ENCODE measurements at places on chromosomes 12 and 14.

DNA sequence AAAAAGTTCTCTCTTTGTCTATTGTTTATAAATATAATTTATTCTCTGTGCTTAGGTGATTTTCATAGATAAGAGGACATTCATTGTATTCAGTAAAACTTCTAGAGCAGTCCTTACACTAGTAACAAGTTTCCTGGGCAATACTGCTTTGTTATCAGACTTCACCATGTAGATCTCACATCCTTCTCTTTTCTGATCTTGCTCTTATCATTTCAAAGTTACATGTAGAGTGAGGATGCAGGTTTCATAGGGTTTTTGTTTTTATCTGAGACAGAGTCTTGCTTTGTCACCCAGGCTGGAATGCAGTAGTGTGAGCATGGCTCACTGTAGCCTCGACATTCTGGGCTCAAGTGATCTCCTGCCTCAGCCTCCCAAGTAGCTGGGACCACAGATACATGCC, 789.5 kb downstream of the DIO2 start:
- DNase-seq, result no peak

DNA sequence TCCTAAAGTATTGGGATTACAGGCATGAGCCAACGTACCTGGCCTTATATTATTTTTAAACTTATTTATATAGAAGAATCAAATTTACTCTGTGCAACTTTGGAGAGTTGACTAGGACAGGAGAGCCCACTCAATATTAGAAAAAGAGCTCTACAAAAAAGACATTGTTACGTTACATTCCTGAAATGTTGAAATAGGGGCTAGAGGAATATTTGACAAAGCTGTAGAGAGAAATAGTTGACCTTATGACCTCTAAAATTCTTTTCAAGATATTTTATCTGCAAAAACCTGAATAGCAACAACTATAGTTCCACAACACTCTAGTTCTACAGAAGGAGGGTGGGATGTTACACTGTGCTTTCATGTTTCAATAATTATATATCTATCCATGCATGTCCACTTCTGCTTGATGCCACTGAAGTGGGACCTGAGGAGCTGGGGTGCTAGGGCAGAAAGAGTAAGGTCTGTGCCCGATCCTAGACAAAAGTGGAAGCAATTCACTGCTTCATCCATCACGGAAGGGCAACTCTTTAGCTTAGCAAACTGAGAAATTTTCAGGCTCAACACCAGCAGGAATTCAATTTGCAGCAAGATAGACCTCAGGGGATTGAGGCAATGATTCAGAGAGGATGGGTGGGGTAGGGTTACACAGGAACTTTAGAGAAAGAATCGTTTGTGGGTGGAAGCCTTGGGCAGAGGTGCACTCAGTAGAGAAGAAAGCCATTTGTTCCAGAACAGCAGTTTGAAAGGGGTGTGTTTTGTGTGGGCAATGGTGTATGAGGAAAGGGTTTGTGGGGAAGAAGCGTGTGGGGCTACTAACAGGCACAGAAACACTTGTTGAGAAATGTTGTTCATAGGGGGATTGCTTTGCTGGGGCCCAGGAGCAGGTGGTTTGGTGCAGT, 16.0 kb upstream of the RNASE10 start:
- peak; percentile 43 for DNase-seq

- DNase-seq, result no peak
These were observed 83.9 kb downstream of the PAPOLA start for GRCh38 chr14:96586056-96586455.

GRCh38 chr14:93714605-93715004, 73.7 kb downstream of the PRIMA1 start:
- no peak for DNase-seq

DNA sequence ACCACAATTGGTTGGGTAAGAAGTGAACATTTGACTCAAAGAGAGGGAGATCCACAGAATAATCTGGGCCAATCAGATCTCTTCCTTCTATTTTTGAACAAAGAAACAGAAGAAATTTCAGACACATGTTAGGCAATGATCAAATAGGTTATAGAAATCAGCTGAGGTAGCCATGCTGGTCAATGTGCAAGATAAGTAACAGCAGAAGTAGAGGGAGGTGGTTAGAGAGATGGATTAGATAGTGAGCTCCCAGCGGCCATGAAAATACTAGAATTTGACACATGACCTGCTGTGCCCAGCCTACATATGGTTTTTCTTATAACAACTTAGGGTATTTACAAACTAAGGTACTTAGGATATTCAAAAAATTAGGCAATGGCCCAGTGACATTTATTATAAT, 230.9 kb upstream of the ARID2 start:
- no peak for DNase-seq

GRCh38 chr14:67493092-67493717, 4.7 kb upstream of the TMEM229B start:
- DNase-seq, result no peak

GRCh38 chr12:46904406-46905238, 78.8 kb upstream of the SLC38A4 start:
- DNase-seq, result peak; percentile 45

DNA sequence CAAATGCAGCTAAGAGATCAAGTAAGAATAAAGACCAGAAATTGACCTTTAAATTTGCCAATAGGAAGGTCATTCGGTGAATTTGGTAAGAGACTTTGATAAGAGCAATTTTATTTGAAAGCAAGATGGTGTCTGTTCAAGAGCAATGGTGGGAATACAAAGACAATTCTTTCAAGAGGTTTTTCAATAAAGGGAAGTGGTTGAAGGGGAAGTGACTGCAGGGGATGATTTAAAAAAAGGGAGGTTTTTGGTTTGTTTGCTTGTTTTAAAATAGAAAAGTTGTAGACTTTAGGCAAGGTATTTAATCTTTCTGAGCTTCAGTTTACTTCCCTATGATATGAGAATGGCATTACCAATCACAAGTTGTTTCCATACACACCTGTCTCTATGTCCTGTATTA, 4.3 kb upstream of the APPL2 start:
- DNase-seq, result no peak

DNA sequence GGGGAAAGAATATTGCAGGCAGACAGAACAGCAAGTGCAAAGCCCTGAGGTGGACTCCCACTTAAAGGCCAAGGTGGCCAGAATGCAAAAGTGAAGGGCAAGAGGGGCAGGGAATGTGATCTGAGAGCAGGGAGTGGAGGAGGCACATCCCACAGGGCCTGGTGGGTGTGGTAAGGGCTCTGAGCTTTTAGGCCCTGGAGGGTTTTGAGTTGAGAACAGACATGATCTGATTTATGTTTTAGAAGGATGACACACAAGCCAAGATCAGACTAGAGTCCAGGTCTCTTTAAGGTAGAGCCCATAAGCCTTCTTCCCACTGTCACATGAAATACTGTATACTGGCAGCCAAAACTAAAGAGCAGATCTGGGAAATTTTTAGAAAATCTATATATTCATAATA, 162.5 kb downstream of the SLC38A4 start:
- no peak for DNase-seq

- DNase-seq, result peak; percentile 60
These were observed 70.5 kb upstream of the FRMD6 start for GRCh38 chr14:51581017-51581881.

- peak; percentile 66 for DNase-seq
These were observed 2.8 kb downstream of the PIANP start for GRCh38 chr12:6697584-6698351.

DNA sequence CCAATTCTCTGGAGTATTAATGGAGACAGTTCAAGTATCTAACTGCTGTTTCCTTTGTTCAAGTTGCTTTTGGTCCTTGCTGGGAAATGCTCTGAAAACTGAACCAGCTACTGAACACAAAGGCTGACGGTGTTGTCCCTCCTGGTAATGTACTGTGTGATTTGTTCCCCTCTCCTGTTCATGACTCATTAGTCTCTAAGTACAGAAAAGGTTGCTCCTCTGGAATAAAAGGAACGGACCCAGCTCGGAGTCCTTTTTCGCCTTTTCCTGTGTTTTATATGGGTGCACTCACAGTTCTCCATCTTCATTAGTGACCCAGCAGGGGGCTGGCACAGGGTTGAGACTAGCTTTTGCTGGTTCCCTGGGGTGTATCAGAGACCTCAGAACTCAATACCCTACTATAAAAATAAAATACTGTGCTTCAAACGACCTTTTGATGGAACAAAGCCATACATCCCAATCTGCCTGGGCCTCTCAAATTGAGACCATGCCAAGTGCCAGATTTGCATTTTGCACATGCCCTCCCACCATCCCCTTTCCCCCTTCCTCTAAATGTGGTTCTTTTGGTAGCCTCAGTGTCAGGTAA, 269.7 kb downstream of the RAD51B start:
- DNase-seq, result peak; percentile 86

- no peak for DNase-seq
These were observed 1.5 kb downstream of the DIO3 start for GRCh38 chr14:101562659-101563351.

- peak; percentile 40 for DNase-seq
These were observed 164.2 kb upstream of the SOX5 start for GRCh38 chr12:24113701-24114100.

DNA sequence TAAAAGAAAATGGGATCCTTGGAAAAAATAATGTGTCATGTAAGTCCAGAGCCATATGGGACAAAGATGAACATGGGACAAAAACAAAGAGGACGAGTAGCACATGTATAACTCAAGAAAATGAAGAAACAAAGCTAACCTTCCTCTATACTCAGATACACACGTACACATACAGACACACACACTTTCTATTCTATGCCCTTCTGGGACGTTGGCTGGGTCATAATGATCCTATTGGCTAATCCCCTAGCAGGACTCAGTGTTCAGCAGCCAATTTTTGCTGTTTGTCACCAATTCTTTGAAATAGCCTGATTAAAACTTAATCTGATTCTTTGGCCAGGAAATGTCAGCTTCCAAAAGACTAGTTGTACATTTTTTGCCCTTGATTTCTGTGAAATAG, 189.4 kb upstream of the FOXG1 start:
- DNase-seq, result peak; percentile 22

GRCh38 chr12:6219980-6220379, 19.8 kb downstream of the CD9 start:
- no peak for DNase-seq

GRCh38 chr14:79511146-79511545, 700.2 kb downstream of the DIO2 start:
- peak; percentile 59 for DNase-seq

DNA sequence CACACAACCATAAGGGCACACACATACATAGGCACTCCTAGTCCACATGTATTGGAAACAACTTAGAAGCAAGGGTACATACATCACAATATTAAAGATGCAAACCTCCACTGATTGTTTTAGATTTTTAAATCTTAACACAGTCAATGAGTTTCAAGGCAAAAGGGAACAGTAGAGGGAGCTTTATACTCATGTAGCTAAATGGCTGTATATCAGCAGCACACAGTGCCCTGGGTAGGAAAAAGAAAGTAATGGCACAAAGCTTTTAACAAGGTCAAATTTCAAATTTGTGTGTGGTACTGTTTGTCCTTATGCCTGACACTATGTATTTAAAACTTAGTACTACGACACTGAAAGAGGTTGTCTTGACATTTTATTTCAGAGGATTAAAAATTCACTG, 262.0 kb downstream of the MED13L start:
- DNase-seq, result peak; percentile 85

DNA sequence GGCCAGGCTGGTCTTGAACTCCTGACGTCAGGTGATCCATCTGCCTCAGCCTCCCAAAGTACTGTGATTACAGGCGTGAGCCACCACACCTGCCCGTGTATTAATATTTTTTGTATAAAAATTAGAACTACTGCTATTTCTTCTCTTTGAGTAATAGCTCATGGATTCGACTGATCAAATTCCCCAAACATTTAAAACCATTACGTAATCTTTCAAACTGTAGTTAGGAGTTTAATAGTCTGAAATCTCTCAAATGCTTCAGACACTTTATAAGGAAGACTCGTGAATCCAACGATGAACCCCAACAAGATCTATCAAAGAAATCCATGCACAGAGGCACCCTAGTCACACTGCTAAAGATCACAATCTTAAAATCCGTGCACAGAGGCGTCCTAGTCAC, 16.1 kb downstream of the TECPR2 start:
- DNase-seq, result no peak

DNA sequence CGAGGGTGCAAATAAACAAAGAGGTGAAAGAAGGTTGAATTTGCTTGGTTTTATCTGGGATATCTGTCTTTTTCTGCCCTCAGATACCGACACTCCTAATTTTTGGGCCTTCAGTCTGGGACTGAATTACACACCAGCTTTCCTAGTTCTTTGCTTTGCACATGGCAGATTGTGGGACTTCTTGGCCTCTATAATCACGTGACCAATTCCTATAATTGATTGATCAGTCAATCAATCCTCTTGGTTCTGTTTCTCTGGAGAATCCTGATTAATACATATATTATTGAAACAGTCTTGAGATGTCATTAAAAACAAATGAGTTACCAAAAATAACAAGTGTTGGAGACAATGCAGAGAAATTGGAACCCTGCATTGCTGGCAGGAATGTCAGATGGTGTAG, 62.7 kb downstream of the SUDS3 start:
- DNase-seq, result no peak

GRCh38 chr12:19893514-19893913, 454.2 kb downstream of the AEBP2 start:
- peak; percentile 87 for DNase-seq

DNA sequence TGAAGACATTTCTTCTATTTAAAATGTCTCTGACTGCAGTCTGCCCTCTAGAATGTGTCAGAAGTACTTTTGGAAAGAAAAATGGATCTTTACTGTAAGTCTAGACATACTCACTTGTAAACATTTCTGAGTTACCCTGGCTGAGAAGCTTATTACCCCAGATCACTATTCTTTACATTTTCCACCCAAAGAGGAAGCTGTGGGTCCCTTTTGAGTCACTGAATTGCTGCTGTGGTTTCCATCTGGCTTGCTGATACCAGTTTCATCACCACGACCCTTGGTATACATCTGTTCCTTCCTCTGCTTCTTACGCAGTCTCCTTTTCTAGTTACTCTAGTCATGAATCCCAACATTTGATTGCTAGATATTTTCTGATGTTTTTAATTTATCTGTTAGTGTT, 20.2 kb upstream of the CLEC4D start:
- DNase-seq, result no peak

- no peak for DNase-seq
These were observed 338.0 kb upstream of the FKBP4 start for GRCh38 chr12:2456813-2457186.

DNA sequence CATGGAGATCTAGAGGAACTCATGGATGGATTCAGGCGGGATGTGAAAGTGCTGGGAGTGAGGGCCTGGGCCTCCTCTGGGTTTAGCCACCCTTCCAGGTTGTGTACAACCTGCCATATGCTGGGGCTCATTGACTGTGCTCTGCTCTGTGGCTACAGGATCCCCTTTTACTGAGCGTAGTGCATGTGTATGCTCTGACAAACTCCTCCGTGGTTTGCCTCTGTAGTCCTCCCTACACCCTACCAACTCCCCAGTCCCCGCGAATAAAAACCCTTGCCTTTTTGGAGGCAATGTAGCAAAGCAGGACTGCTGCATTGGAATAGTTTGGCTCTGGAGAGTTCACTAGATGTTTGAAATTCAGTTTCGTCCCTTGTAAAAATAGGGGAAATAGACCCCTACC, 17.4 kb downstream of the JDP2 start:
- DNase-seq, result no peak

- DNase-seq, result no peak
These were observed 24.4 kb downstream of the B4GALNT3 start for GRCh38 chr12:484096-484495.

Measured in choroid plexus epithelial cell (primary cell).